ENCODE measurements at places on chromosomes 6 and 20.

GRCh38 chr20:31934491-31934890 lies 17.4 kb downstream of the PDRG1 start:
- no peak for DNase-seq

DNA sequence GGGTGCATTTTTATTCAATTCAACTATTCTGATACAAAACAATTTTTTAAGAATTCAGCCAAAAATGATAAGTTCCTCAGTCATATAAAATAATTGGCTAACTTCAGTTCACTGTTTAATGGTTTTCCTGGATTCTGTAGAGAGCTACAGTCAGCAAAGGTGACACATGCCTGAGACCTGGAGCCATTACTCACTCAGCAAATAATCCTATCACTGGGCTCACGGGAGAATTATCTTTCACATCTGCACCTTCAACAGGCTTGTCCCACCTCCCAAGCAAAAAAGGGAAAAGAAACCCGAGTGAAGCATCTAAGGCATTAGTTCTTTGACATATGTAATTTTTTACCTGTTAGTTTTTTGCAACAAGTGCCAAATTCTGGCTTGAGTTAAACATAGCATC lies 34.9 kb upstream of the FOXA2 start:
- DNase-seq = no peak

- DNase-seq = no peak
Observed at GRCh38 chr6:31765910-31766794, 3.7 kb downstream of the SAPCD1 start.

DNA sequence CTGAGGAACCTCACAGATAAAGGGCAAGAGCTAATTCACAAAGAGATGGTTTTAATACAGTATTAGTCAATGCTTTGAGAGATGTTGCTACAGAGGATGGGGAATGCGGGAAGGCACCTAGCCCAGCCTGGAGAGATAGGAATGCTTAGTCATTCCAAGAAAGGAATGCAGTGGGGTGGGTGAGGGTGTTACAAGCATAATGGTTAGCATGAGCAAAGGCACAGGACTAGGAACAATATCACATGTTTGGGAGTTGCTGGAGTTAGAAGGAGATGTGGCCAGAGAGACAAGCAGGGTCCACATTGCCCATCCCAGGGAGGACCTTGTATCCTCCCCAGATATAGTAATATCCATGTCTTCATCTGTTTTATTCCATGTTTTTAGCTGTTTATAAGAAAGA lies 107.0 kb upstream of the OGFRL1 start:
- DNase-seq = no peak

- no peak for DNase-seq
Observed at GRCh38 chr6:38221251-38221650, 401.7 kb downstream of the ZFAND3 start.

Data from esophagus squamous epithelium (tissue), 5 donors.